Spinal cord (tissue), 10 donors: ENCODE measurements at places on chromosomes 13 and 19. TPM values are rescaled to one million over a fixed set of nuclear protein-coding genes. Genes with fewer than 3 reads are reported as not detected.

The DKKL1 gene
- polyA plus RNA-seq: 3.2 TPM

The C19orf85 gene
- not detected for polyA plus RNA-seq

The ZNF433 gene
- 11.9 TPM for polyA plus RNA-seq

The SF3A2 gene
- polyA plus RNA-seq: 80.5 TPM

The DPF1 gene
- 90.1 TPM for polyA plus RNA-seq

The TNFSF9 gene
- polyA plus RNA-seq: 6.8 TPM

The ZNF17 gene
- 15.2 TPM for polyA plus RNA-seq

The SUPT20H gene
- polyA plus RNA-seq: 71.8 TPM

The CD37 gene
- polyA plus RNA-seq: 18.0 TPM

The IGFL1 gene
- not detected for polyA plus RNA-seq

The SUPT5H gene
- 143 TPM for polyA plus RNA-seq

The FAM216B gene
- 5.6 TPM for polyA plus RNA-seq
